ENCODE measurements at places on chromosomes 3 and 15. TPM values are rescaled to one million over a fixed set of nuclear protein-coding genes. Genes with fewer than 3 reads are reported as not detected.

DRD3 gene
- not detected for polyA plus RNA-seq

PLIN1 gene
- polyA plus RNA-seq = 2.3 TPM

NTRK3 gene
- polyA plus RNA-seq = 84.0 TPM

GABRA5 gene
- polyA plus RNA-seq = not detected

SLC22A14 gene
- polyA plus RNA-seq = 0.18 TPM

COL6A5 gene
- polyA plus RNA-seq = not detected

HAPLN3 gene
- 14.4 TPM for polyA plus RNA-seq

MAGEL2 gene
- polyA plus RNA-seq = 0.10 TPM

CMTM7 gene
- 2.0 TPM for polyA plus RNA-seq

PRSS50 gene
- polyA plus RNA-seq = not detected

GPR87 gene
- polyA plus RNA-seq = not detected

SAMMSON gene
- polyA plus RNA-seq = 3.6 TPM

SLC22A13 gene
- not detected for polyA plus RNA-seq

DNA sequence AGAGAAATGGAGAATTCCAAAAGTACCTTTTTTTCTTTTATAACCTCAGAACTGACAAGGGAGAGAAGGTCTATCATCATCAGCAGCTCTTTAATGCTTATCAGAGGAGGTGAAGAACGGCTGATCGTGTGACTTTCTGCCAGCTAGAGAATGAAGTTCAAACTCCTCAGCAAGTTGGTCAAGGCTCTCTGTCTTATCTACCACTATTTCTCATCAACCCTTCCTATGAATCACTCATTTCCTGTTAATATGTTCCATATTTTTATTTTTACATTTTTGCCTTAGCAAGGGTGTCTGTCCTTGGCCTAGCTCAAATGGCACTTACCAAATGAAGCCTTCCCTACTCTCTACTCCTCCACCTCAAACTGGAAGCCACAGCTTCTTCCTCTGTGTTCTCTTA is 73.1 kb upstream of the TSPAN3 start:
- no peaks in the 10 kb centered on the region for H3K36me3 ChIP-seq
- no peak overlapping the region for H3K27ac ChIP-seq
- no peak for DNase-seq
- H3K27me3 ChIP-seq = no peaks in the 10 kb centered on the region

DNA sequence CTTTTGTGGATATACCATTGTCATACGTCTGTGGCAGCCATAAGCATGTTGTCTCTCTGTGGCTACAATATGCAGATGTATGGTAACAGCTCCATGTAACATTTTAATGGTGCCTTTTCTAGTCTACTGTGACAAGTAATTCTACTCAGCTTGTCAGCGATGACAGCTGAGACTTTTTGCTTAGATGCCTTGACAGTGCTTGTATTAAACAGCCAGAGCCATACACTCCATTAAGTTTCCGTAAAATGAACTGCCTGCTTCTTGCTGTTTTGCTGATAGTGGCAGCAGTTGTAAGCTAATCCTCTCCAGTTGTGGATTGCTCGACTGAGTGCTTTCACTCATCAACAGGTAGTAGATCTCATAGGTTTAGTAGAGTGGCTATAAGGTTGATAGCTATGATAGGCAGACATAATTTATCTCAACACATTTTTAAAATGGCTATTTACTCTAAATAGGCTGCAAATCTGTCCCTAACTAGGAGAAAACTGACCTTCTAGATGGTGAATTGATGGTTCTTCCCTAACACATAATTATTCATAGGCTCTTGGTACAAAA is 260.2 kb upstream of the NAALADL2 start:
- no peak overlapping the region for H3K27ac ChIP-seq
- no peaks in the 10 kb centered on the region for H3K4me1 ChIP-seq
- H3K36me3 ChIP-seq = no peaks in the 10 kb centered on the region
- H3K4me3 ChIP-seq = no peak overlapping the region
- DNase-seq = no peak
- no peaks in the 10 kb centered on the region for H3K27me3 ChIP-seq

DNA sequence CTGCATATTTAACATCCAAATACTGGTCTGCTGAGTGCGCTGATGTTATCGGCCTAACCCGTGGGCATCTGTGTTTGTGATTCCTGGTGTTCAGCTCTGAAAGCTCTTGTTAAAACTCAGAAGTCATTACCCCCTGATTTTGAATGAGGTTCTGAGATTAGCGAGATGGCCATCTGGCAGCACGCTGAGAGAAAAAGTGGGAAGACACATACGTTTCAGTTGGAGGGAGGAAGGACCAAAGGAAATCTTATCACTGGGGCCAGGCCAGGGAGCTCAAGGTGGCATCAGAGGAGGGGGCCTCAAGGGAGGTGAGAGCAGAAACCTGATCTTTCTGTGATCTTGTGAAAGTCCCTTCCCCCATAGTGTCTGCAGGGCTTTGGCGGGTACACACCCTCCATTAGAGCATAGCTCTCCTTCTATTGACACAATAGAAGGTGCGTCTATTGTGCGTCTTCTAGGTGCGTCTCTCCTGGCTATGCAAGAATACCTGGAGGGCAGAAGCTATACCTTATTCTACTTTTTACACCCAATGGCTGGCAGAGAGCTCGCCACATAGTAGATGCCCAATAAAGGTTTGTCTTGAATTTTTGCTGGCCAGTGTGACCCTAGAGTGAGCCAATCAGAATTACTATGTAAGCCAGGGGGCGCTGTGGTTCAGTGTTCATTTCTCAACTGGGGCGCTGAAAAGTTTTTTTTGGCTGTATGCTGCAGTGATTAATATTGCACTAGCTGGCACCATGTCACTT is 182.4 kb downstream of the SHQ1 start:
- H3K27ac ChIP-seq = no peak overlapping the region
- no peaks in the 10 kb centered on the region for H3K36me3 ChIP-seq
- H3K4me1 ChIP-seq = peaks cover 2% of the 10 kb centered on the region
- no peak for DNase-seq
- H3K27me3 ChIP-seq = no peaks in the 10 kb centered on the region
- H3K4me3 ChIP-seq = no peak overlapping the region

- no peaks in the 10 kb centered on the region for H3K27me3 ChIP-seq
- no peaks in the 10 kb centered on the region for H3K36me3 ChIP-seq
- no peak overlapping the region for H3K27ac ChIP-seq
- no peak for DNase-seq
- H3K4me3 ChIP-seq = no peak overlapping the region
Measured at GRCh38 chr3:187290503-187290902, 1.0 kb downstream of the MASP1 start.

DNA sequence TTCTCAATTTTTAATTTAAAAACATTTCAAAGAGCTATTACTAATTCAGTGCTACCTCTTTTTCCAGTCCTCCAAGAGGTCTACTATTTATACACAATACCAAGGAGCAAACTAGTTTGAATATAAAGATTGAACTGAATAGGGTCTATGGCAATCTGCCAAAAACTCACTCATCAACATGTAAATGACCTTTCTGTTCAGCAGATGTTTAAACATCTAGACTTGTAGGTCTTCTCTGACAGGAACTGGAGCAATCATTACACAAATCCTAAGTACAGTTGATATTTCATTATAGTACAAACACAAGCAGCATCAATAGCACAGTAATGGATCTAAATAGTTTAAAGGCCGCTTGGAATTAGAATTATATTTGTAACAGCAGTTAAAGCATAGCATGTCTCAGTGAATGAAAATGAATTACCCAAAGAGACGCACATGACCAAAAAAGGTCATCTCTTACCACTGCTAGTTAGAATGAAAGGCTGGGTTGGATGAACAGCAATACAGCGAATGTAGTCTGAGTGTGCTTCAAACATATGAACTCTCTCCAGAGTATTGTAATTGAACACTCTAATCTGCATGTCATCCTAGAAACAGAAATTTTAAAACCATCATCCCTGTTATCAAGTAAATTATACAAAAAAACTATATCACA is 10.7 kb downstream of the COPB2 start:
- H3K4me3 ChIP-seq = no peak overlapping the region
- no peaks in the 10 kb centered on the region for H3K27me3 ChIP-seq
- H3K36me3 ChIP-seq = peaks cover 2% of the 10 kb centered on the region
- H3K4me1 ChIP-seq = no peaks in the 10 kb centered on the region
- no peak for DNase-seq

- H3K27me3 ChIP-seq = no peaks in the 10 kb centered on the region
- H3K4me3 ChIP-seq = no peak overlapping the region
- DNase-seq = no peak
- no peak overlapping the region for H3K27ac ChIP-seq
- H3K36me3 ChIP-seq = no peaks in the 10 kb centered on the region
Measured at GRCh38 chr3:187684880-187685279, 14.7 kb upstream of the SST start.

- no peak for DNase-seq
- H3K4me3 ChIP-seq = no peak overlapping the region
- no peaks in the 10 kb centered on the region for H3K36me3 ChIP-seq
- H3K27me3 ChIP-seq = no peaks in the 10 kb centered on the region
- no peaks in the 10 kb centered on the region for H3K4me1 ChIP-seq
Measured at GRCh38 chr3:129235344-129235917, 14.0 kb upstream of the COPG1 start.

GRCh38 chr3:37521429-37521828 is 340.3 kb upstream of the CTDSPL start:
- H3K27ac ChIP-seq = peak overlapping the region; percentile 58
- no peak for DNase-seq
- H3K4me1 ChIP-seq = no peaks in the 10 kb centered on the region
- no peaks in the 10 kb centered on the region for H3K27me3 ChIP-seq
- peaks cover 10% of the 10 kb centered on the region for H3K36me3 ChIP-seq

DNA sequence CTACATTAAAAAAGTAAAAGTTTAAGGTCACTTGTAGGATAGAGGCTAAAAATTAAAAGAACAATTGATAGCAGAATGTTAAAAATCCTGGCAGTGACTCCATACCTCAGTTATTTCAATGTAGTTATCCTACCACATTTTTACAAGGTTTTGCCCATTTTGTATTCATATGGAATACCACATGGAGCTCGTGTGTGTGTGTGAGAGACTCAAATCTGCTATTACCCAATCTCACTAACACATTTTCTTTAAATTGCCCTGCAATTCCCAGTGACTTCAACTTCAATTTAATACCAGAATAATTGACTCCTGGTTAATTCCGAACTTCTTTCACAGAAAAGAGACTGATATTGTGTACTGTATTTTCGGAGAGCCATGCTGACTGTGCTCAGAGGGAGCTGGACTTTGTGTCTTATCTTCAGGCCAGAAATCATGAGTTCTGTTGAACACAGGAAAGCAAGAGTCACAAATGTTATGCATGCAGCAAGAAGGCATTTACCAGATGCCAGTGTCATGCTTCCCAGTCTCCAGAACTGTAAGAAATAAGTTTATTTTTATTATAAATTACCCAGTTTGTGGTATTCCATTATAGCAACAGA is 529.0 kb upstream of the NECTIN3 start:
- H3K4me1 ChIP-seq = no peaks in the 10 kb centered on the region
- H3K27me3 ChIP-seq = no peaks in the 10 kb centered on the region
- H3K27ac ChIP-seq = no peak overlapping the region
- H3K4me3 ChIP-seq = no peak overlapping the region
- DNase-seq = no peak

- peaks cover 6% of the 10 kb centered on the region for H3K36me3 ChIP-seq
- H3K4me1 ChIP-seq = no peaks in the 10 kb centered on the region
- no peak overlapping the region for H3K27ac ChIP-seq
- no peak overlapping the region for H3K4me3 ChIP-seq
- no peak for DNase-seq
Measured at GRCh38 chr15:72358650-72359171, 17.1 kb downstream of the HEXA start.

DNA sequence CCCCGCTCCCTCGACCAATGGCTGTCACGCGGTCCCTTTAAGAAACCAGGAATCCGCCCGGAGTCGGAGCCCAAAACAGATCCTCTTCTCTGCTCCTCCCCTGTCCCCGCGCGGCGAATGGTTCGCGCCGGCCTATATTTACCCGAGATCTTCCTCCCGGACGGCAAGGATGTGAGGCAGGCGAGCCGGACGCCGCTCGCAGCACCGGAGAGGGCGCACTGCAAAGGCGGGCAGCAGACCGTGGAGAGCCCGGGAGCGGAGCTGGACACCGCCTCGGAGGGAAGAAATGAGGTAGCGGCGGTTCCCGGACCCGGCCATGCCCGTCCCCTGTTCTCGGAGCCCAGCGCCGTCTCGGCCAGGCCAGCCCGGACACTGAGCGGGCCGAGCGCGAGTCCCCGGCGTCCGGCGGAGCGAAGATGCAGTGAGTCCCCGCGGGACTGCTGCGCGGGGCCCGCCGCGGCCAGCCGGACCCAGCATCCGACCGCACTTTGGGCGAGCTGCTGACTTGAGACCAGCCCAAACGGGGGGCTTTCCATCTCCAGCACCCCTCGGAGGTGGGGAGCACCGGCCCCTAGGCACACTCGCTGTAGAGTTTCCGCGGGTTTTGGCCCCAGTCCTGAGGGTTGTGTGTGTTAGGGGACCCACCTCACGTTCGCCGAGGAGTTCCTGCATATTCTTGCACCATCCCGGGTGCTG is at the start of gene FAM43A:
FAM43A (plus strand) TSS at position 166 of the 696 bp plus-strand sequence. CDS start 944 bp downstream, outside the sequence.
- no peak within 1 kb of the TSS for H3K27ac ChIP-seq
- H3K4me3 ChIP-seq = peak within 1 kb of the TSS; percentile 34
- no peaks in the 10 kb centered on the region for H3K4me1 ChIP-seq
- DNase-seq = peak; percentile 97
- H3K36me3 ChIP-seq = no peaks in the 10 kb centered on the region

DNA sequence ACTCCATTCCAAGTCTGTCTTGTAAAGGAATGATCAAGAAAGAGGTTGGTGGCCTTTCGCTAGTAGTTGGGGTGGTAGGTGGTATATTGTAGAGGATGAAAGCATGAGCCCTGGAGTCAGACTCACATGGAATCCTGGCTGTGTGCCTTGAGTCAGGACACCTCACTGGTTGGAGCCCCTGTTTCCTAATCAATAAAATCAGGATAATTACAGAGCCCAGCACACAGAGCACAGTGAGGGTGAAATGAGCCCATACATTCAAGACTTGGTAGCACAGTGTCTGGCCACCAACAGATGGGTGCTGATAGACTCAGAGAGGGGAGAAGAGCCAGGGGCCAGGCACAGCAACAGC is 95.1 kb upstream of the MYZAP start:
- H3K4me3 ChIP-seq = no peak overlapping the region
- no peak for DNase-seq
- H3K4me1 ChIP-seq = no peaks in the 10 kb centered on the region
- no peak overlapping the region for H3K27ac ChIP-seq
- H3K36me3 ChIP-seq = no peaks in the 10 kb centered on the region

GRCh38 chr3:8538913-8539312 is 37.3 kb downstream of the LMCD1 start:
- no peaks in the 10 kb centered on the region for H3K4me1 ChIP-seq
- H3K27ac ChIP-seq = peak overlapping the region; percentile 21
- H3K4me3 ChIP-seq = no peak overlapping the region
- H3K36me3 ChIP-seq = peaks cover 11% of the 10 kb centered on the region
- H3K27me3 ChIP-seq = no peaks in the 10 kb centered on the region

All from aorta (tissue), 5 donors.